ENCODE measurements at places on chromosomes 2 and 18. TPM values are rescaled to one million over a fixed set of nuclear protein-coding genes. Genes with fewer than 3 reads are reported as not detected.

The CAVIN2 gene
- total RNA-seq = 20.6 TPM

The C2orf80 gene
- total RNA-seq = not detected

The SPC25 gene
- total RNA-seq = 5.1 TPM

The CUL3 gene
- 41.9 TPM for total RNA-seq

The MATN3 gene
- total RNA-seq = 0.73 TPM

The KCNF1 gene
- total RNA-seq = not detected

The IL1A gene
- total RNA-seq = not detected

The MYO7B gene
- total RNA-seq = 0.37 TPM

The MAP3K19 gene
- total RNA-seq = not detected

The LCT gene
- not detected for total RNA-seq

The FKBP7 gene
- 20.5 TPM for total RNA-seq

The LINC00305 gene
- total RNA-seq = not detected

The LIPG gene
- 4.5 TPM for total RNA-seq

The ARPC2 gene
- total RNA-seq = 362 TPM

The HES6 gene
- total RNA-seq = 1.1 TPM

The TTLL4 gene
- 12.1 TPM for total RNA-seq

The OSR1 gene
- 32.8 TPM for total RNA-seq

The SKOR2 gene
- total RNA-seq = not detected

The RSAD2 gene
- total RNA-seq = 0.37 TPM

The CPO gene
- under 0.01 TPM for total RNA-seq

The MYL12A gene
- total RNA-seq = 352 TPM

The DSG4 gene
- total RNA-seq = not detected

The SCN2A gene
- total RNA-seq = under 0.01 TPM

The PTPRN gene
- 0.98 TPM for total RNA-seq

The C2orf15 gene
- total RNA-seq = not detected

The KCNE4 gene
- total RNA-seq = 1.6 TPM

The NDUFS1 gene
- 83.0 TPM for total RNA-seq

The TMEFF2 gene
- 3.7 TPM for total RNA-seq

The GNLY gene
- not detected for total RNA-seq

The ADAM23 gene
- 3.7 TPM for total RNA-seq

The MAP2 gene
- total RNA-seq = 0.78 TPM

The FSHR gene
- total RNA-seq = not detected

The EFR3B gene
- total RNA-seq = 0.37 TPM

The SP9 gene
- under 0.01 TPM for total RNA-seq

The IL18RAP gene
- total RNA-seq = not detected

The COX5B gene
- 373 TPM for total RNA-seq

The CNPPD1 gene
- total RNA-seq = 18.0 TPM

The INSIG2 gene
- total RNA-seq = 6.2 TPM

The PNKD gene
- total RNA-seq = 28.3 TPM
